NCI-H1417 treated with DMSO at 0.1 percent for 48 hours (cell line): ENCODE measurements at places on chromosomes 4 and X.

DNA sequence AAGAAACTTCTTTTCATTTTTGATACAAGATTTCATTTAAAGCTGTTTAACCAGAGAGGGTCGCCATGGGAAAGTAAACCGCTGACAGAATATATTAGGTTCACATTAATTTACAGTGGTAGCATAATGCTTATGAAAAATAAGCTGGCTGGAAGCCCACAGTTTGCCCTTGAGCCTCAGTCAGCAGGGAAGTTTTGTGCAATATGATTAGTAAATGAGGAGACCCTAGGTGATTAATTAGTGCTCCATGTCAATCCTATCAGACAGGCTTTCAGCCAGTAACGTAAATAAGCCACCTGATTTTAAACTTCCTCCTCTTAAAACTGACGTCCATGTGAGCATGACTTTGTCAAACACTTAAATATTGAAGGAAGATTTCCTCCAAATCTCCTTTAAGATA, 134.2 kb downstream of the TSPAN5 start:
- DNase-seq, result no peak

GRCh38 chr4:89277412-89277811, 30.2 kb downstream of the GPRIN3 start:
- DNase-seq, result no peak

- no peak for DNase-seq
Measured at GRCh38 chr4:6403400-6403685, 69.1 kb downstream of the PPP2R2C start.

DNA sequence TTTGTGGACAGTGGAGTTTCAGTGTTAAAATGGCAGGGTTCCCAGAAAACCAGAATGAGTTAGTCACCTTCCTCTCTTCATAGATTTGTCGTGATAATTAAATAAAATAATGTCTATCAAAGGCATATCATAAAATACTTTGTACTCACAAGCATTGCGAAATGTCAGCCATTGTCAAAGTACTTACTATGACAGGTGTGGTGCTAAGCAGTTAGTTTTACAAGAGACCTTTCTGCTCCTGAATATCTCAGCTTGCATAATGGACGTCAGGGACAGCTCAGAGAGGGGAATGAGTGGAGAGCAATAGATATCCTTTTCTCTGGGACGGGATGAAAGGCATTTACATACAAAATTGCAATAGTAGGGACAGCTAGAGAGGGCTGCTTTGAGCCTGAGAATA, 560.9 kb downstream of the KCNIP4 start:
- DNase-seq, result no peak

DNA sequence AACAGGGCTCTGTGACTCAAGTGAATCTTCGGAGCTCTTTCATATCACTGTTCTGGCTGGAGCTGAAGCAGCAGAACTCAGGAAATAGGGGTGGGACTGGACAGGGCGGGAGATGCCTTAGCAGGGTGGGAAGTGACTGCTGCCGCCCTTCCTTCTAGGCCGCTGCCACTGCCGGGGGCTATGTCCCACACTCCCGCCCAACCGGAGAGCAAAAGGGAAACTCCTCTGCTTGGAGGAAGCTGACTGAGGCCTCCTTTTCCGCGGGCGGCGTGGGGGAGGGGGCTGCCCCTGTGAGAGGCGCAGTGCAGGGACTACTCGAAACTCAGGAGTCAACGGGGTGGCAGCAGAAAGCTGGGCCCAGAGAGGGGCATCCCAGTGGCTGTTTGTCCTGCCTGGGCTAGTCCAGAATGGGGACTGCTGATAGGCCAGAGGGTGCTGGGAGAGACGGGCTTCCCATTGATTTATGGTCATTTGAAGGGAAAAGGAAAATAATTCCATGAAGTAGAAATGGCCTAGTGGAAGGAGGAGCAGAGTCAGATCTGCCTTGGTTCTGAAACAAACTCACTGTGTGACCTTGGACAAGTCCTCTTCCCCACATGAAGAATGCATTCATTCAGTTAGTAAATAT, 36.9 kb downstream of the STARD8 start:
- no peak for DNase-seq

- DNase-seq, result no peak
Measured at GRCh38 chrX:69285401-69285877, 120.2 kb upstream of the PJA1 start.

DNA sequence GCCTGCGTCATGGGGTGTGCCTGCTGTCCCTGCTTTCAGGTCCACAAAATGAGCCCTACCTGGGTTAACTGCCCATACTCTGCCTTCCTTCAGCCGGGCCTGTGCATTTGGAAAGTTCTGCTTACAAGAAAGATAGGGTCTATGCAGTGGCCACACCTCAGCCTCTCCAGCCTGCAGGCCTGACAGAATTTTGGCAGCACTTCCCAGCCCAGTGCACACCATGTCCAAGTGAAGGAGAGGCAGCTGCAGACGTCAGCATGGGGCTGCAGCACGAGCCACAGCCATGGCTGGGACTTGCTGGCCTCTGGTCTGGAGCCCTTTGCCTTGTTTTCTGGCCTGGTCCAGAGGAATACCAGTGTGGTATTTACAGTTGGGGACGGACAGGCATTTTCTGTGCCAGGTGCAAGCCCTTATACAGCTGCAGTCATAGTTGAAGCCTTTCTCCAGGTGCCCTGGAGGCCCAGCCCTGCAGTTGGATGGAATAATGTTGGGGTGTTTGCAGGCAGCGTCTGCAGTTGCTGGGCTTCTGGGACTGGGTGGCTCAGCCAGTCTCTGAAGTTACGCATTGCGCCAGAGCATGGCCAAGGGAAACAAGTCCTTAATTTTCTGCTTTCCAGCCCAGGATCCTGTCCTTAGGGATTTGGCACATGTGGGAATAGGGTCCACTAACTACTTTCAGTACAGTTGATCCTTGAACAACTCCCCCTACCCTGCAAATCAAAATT, 26.2 kb downstream of the JADE1 start:
- no peak for DNase-seq
